Neural crest cell (in vitro differentiated cells): ENCODE measurements at places on chromosomes 5 and 9. TPM values are rescaled to one million over a fixed set of nuclear protein-coding genes. Genes with fewer than 3 reads are reported as not detected.

DNA sequence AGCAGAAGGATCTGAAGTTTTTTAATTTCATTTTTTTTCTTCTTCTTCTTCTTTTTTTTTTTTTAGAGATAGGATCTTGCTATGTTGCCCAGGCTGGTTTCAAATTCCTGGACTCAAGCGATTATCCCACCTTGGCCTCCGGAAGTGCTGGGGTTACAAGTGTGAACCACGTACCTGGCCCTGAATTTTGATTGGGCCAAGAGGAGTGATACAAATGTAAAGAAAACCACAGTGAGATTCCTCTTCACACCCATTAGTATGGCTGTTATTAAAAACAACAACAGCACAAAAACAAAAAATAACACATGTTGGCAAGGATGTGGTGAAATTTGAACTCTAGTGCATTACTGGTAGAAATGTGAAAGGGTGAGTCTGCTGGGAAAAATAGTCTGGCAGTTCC is 79.1 kb downstream of the KLF4 start:
- no peak overlapping the region for H3K27ac ChIP-seq
- H3K4me3 ChIP-seq: no peak overlapping the region

The GPRIN1 gene
- total RNA-seq: 35.9 and 39.0 TPM in 2 replicates

DNA sequence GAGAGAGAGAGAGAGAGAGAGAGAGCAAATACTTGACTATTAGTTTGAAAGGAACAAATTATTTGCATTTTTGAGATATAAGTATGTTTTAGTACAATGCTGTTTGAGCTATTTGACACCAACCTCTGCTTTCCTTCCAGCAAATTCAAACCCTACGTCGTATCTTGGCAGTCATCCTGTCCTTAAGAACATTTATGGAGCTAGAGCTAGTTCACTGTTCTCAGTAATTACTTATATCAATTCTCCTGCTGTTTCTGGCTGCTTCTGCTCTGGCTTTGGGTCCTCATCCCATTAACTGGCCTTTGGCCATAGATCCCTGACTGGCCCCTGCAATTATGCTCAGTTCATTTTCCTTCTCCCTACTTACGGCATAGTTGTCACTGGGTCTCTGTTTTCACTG is 19.9 kb upstream of the ERAP2 start:
- DNase-seq: no peak
- no peak overlapping the region for H3K27ac ChIP-seq
- no peaks in the 10 kb centered on the region for H3K36me3 ChIP-seq
- H3K4me3 ChIP-seq: no peak overlapping the region
- no peaks in the 10 kb centered on the region for H3K27me3 ChIP-seq

- no peak overlapping the region for H3K4me3 ChIP-seq
- H3K27ac ChIP-seq: no peak overlapping the region
- H3K36me3 ChIP-seq: no peaks in the 10 kb centered on the region
Measured at GRCh38 chr5:130323804-130324454, 419.7 kb downstream of the CHSY3 start.

- H3K27me3 ChIP-seq: peaks cover 30% of the 10 kb centered on the region
- no peak overlapping the region for H3K27ac ChIP-seq
- no peak for DNase-seq
- no peaks in the 10 kb centered on the region for H3K4me1 ChIP-seq
- H3K36me3 ChIP-seq: no peaks in the 10 kb centered on the region
Measured at GRCh38 chr9:33211695-33212393, 28.1 kb upstream of the SPINK4 start.

- H3K27me3 ChIP-seq: no peaks in the 10 kb centered on the region
- DNase-seq: no peak
- H3K36me3 ChIP-seq: no peaks in the 10 kb centered on the region
- no peak overlapping the region for H3K4me3 ChIP-seq
Measured at GRCh38 chr5:28850320-28850921, 1812.0 kb upstream of the CDH9 start.

DNA sequence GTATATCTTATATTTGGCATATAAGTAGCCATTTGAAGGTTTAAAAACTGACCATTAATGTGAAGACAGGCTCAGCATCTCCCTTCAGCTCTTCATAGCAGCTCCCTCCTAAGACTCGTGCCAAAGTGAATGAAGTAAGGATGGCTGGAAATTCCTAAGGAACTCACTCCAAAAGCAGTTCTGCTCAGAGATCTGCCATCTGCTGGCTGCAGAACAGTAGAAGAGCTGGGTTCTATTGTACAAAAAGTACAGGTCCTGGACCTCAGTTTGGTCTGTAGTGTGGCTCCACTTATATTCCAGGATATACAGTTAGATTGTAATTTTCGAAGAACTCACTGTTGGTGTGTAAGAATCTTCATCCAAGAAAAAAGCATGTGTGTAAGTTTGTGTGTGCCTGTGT is 104.9 kb upstream of the RUSC2 start:
- no peaks in the 10 kb centered on the region for H3K4me1 ChIP-seq
- H3K4me3 ChIP-seq: no peak overlapping the region
- H3K27me3 ChIP-seq: no peaks in the 10 kb centered on the region
- H3K27ac ChIP-seq: peak overlapping the region; percentile 3
- peaks cover 16% of the 10 kb centered on the region for H3K36me3 ChIP-seq
- DNase-seq: no peak

DNA sequence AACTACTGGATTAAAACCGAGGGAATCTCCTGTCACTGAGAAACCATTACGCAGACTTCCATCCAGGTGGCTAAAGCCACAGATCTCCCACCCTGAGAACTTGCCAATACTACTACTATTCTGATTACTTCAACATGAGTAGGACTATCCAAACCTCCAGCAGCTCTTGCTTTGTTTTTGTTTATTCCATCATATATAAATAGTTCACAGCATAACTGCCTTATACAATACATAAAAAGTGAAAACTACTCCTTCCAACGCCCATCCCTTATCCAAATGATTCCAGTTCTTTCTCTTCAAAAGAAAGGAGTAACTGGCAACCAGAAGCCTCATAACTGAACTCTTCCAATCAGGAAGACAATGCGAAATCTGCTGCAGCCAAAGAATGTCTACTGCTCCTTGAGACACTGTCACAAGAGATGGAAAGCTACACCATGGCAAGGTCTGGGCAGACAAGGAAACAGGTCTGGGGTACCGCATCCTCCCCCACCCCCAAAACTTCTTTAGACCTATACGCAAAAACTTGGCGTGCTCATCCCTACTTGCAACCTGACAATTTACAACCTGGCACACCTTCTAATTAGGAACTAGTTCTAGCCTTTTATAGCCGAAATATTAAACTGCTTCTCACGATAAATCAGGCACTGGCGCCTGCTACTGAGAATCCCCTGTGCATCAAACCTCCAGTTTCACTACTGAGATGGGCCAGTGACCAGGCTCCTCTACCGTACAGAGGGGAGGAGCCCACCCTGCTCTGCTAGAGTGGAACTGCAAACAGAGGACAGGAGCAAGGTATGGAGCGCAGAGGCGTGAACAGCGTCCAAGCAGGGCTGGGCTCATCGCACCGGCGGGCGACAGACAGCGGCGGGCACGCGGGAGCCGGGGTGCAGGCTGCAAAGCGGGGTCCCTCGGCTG is 986 bp downstream of the PLPP1 start:
- peak; percentile 50 for DNase-seq
- H3K4me1 ChIP-seq: peaks cover 20% of the 10 kb centered on the region
- no peaks in the 10 kb centered on the region for H3K27me3 ChIP-seq
- no peaks in the 10 kb centered on the region for H3K36me3 ChIP-seq

The TMEM252 gene
- not detected in 2 replicates for total RNA-seq

The IL3 gene
- not detected in 2 replicates for total RNA-seq

DNA sequence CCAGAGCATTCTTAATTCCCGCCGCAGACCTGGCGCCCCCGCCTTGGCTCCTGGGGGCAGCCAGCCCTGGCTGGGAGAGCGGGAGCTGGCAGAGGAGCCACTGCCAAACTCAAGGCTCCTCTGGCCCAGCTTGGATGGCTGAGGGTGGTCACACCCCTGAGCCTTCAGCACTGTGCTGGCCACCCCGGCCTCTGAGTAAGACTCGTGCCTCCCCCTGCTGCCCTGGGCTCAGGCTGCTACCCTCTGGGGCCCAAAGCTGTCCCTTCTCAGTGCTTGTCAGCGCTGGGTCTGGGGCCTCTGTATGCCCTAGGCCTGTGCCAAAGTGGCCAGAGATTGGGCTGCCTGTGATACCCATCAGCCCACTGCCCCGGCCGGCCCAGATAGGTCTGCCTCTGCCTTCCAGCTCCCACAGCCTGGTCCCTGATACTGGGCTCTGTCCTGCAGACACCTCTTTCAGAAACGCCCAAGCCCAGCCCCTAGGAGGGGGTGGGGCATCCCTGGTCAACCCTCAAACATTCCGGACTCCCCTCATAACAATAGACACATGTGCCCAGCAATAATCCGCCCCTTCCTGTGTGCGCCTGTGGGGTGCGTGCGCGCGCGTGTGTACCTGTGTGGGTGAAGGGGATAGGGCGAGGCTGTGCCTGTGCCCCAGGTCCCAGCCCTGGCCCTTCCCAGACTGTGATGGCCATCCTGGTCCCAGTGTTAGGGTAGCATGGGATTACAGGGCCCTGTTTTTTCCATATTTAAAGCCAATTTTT is 4.4 kb upstream of the PRR7 start:
- DNase-seq: no peak
- peak overlapping the region; percentile 57 for H3K4me3 ChIP-seq
- H3K36me3 ChIP-seq: peaks cover 9% of the 10 kb centered on the region
- H3K27ac ChIP-seq: peak overlapping the region; percentile 86

DNA sequence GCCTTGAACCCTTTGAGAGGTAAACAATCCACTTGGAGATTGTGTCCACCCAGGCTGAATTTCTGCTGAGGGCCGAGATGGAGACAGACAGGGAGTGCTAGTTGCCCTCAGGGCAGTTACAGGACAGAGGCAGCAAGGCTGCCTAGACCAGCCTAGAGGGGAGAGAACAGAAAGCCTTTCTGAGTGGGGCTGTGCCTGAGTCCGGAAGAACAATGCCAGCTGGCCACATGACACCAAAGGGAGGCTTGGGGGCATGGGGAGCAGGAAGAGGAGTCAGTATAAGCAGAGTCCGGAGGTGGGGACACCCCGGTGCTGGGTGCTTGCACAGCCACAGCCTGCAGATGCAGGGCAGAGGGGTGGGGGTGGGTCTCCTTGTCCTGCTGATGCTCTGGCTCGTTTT is 145.7 kb downstream of the CFAP90 start:
- no peaks in the 10 kb centered on the region for H3K27me3 ChIP-seq
- peak overlapping the region; percentile 3 for H3K27ac ChIP-seq
- H3K4me3 ChIP-seq: no peak overlapping the region
- peak; percentile 8 for DNase-seq
- H3K4me1 ChIP-seq: peaks cover 12% of the 10 kb centered on the region

GRCh38 chr5:119876522-119876921 is 247.2 kb downstream of the FAM170A start:
- DNase-seq: no peak
- no peaks in the 10 kb centered on the region for H3K4me1 ChIP-seq
- H3K36me3 ChIP-seq: no peaks in the 10 kb centered on the region
- no peaks in the 10 kb centered on the region for H3K27me3 ChIP-seq

The CER1 gene
- 0.32 and 0.40 TPM in 2 replicates for total RNA-seq

The IRX1 gene
- 24.8 and 26.1 TPM in 2 replicates for total RNA-seq

- DNase-seq: no peak
- H3K27me3 ChIP-seq: no peaks in the 10 kb centered on the region
Measured at GRCh38 chr5:43425983-43426382, 13.8 kb upstream of the CCL28 start.

The UBTD2 gene
- total RNA-seq: 73.3 and 74.0 TPM in 2 replicates

The HMMR gene
- 38.5 and 44.4 TPM in 2 replicates for total RNA-seq

- no peaks in the 10 kb centered on the region for H3K27me3 ChIP-seq
- H3K36me3 ChIP-seq: peaks cover 28% of the 10 kb centered on the region
- no peak overlapping the region for H3K27ac ChIP-seq
- peaks cover 20% of the 10 kb centered on the region for H3K4me1 ChIP-seq
- H3K4me3 ChIP-seq: no peak overlapping the region
- DNase-seq: no peak
Measured at GRCh38 chr5:116468583-116468982, 106.0 kb downstream of the SEMA6A start.

The CDH9 gene
- 0.14 TPM in 1 of 2 replicates, not detected in the other for total RNA-seq

- H3K27me3 ChIP-seq: no peaks in the 10 kb centered on the region
- H3K36me3 ChIP-seq: no peaks in the 10 kb centered on the region
- DNase-seq: no peak
- peaks cover 28% of the 10 kb centered on the region for H3K4me1 ChIP-seq
Measured at GRCh38 chr9:105295986-105296385, 51.5 kb downstream of the SLC44A1 start.

GRCh38 chr9:79661886-79662536 is 90.2 kb downstream of the TLE4 start:
- H3K27ac ChIP-seq: peak overlapping the region; percentile 88
- H3K36me3 ChIP-seq: peaks cover 10% of the 10 kb centered on the region
- H3K27me3 ChIP-seq: peaks cover 3% of the 10 kb centered on the region
- DNase-seq: no peak
- H3K4me1 ChIP-seq: peaks cover 74% of the 10 kb centered on the region

The CCIN gene
- not detected in 2 replicates for total RNA-seq

The TERT gene
- 2.9 and 5.6 TPM in 2 replicates for total RNA-seq

GRCh38 chr9:95952471-95952870 is 77.0 kb downstream of the ERCC6L2 start:
- no peak overlapping the region for H3K27ac ChIP-seq
- H3K4me3 ChIP-seq: no peak overlapping the region
- H3K27me3 ChIP-seq: no peaks in the 10 kb centered on the region
- peaks cover 58% of the 10 kb centered on the region for H3K36me3 ChIP-seq
- DNase-seq: no peak

- no peak for DNase-seq
- no peak overlapping the region for H3K27ac ChIP-seq
- H3K27me3 ChIP-seq: peaks cover 39% of the 10 kb centered on the region
- H3K4me3 ChIP-seq: no peak overlapping the region
- no peaks in the 10 kb centered on the region for H3K36me3 ChIP-seq
- H3K4me1 ChIP-seq: peaks cover 15% of the 10 kb centered on the region
Measured at GRCh38 chr9:135082536-135082935, 4.9 kb upstream of the OLFM1 start.

GRCh38 chr9:122032346-122032745 is 60.8 kb downstream of the TTLL11 start:
- no peaks in the 10 kb centered on the region for H3K36me3 ChIP-seq
- peaks cover 15% of the 10 kb centered on the region for H3K4me1 ChIP-seq
- DNase-seq: no peak

The SUSD1 gene
- total RNA-seq: 22.6 and 23.6 TPM in 2 replicates

GRCh38 chr9:68418259-68418845 is 61.9 kb downstream of the PGM5 start:
- no peaks in the 10 kb centered on the region for H3K4me1 ChIP-seq
- H3K36me3 ChIP-seq: no peaks in the 10 kb centered on the region
- peaks cover 62% of the 10 kb centered on the region for H3K27me3 ChIP-seq

GRCh38 chr5:62212648-62213047 is 93.4 kb upstream of the KIF2A start:
- no peak overlapping the region for H3K4me3 ChIP-seq
- H3K36me3 ChIP-seq: no peaks in the 10 kb centered on the region
- no peak overlapping the region for H3K27ac ChIP-seq
- no peaks in the 10 kb centered on the region for H3K4me1 ChIP-seq
- DNase-seq: no peak
- no peaks in the 10 kb centered on the region for H3K27me3 ChIP-seq
